ENCODE measurements at places on chromosomes 11 and 22.

DNA sequence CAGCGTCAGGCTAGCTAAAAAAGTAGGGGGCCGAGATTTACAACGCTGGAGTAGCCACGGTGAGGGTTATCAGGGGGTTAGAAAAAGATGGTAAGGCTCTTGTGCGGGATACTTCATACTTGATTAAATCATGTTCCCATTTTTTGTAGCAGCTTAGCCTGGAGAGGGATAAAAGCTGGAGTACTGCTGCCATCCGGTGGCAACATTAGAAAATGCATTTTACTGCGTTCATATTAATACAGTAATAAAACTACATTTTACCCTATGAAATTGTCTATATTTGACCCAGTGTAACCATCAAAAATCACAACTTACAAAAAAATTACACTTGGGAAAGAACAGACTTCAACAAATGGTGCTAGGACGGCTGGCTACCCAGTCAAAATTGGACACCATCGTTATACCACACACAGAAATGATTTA, 17.3 kb downstream of the RPUSD4 start:
- DNase-seq: no peak

- no peak for DNase-seq
Observed at GRCh38 chr11:65108469-65109123, 3.1 kb upstream of the TM7SF2 start.

- no peak for DNase-seq
Observed at GRCh38 chr11:89484896-89485295, 6.3 kb downstream of the NOX4 start.

DNA sequence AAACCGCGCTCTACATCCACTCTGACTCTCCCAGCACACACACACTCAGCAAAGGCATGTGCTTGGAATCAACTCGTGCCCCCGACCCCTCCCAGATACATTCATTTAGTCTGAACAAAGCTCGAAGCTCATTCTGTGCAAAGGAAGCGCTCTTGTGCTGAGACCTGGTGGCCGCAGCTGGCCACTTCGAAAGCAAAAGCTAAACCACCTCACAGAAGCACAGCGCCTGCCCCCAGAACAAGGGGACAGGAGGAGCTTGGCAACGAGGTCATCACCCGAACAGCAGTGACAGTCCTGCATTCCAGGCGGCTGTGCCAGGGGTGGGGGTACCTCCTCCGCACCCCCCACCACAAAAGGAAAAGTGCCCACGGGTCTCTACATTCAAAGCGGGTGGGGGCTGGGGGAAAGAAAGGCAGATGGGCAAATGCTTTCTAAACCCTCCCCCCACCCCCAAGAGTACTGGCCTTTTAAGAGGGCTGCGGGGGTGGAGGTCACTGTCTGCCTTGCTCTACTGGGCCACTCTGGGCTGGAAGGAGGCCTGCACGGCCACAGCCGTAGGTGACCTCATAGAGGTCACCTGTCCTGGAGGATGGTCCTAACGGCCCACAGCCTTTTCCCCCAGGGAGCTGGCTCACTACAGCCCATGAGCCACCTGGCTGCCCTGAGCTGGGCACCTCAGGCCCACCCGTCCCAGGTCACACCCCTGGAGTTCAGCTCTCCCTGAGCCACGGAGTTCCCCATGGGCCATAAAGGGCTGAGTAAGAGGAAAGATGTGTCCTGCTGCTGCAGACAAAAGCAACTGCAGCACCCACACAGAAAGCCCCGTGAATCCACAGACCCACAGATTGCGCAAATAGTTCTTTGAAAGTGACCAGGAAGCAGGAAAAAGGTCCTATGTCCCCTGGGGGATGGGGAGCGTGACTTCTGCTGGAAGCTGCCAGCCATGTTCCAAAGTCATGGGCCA, 21.3 kb downstream of the CBX7 start:
- no peak for DNase-seq

DNA sequence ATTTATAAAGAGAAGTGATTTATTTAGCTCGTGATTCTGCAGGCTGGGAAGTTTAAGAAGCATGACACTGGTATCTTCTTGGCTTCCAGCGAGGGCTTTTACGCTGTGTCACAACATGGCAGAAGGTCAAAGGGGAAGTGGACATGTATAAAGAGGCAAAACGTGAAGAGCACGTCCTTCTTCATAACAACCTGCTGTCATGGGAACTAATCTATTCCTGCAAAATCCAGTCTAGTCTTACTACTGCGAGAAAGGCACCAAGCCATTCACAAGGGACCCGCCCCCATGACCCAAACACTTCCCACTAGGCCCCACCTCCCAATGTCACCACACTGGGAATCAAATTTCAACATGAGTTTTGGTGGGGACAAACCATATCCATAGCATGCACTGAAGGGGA, 58.3 kb downstream of the AMOTL1 start:
- no peak for DNase-seq

GRCh38 chr11:16603245-16603644, 135.2 kb upstream of the C11orf58 start:
- no peak for DNase-seq

DNA sequence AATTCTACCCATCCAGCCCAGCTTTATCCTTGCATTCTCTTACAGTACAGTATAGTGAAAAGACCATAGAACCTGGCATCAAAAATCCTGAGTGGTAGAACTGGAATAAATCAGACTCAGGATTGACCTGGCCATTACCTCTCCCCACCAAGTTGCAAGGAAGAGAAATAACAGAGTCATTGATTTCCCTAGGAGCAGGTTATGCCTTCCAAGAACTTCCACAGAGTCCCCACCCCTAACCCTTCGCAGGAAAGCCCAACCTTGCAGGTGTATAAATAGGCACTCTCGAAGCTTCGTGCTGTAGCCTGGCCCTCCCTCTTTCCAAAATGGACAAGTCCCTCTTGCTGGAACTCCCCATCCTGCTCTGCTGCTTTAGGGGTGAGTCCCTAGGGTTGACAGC, at the start of gene PATE1:
Gene PATE1 (plus strand): TSS at position 301 of the 400 bp plus-strand sequence. CDS start 26 bp downstream, at position 327.
- DNase-seq: no peak

GRCh38 chr22:40432157-40432556, 61.8 kb downstream of the SGSM3 start:
- no peak for DNase-seq

- DNase-seq: no peak
Observed at GRCh38 chr22:35197886-35198285, 59.4 kb upstream of the HMGXB4 start.

GRCh38 chr22:40620464-40621046, 16.0 kb downstream of the MRTFA start:
- DNase-seq: no peak

GRCh38 chr22:41380993-41381328, 781 bp upstream of the TEF start:
- peak; percentile 90 for DNase-seq

DNA sequence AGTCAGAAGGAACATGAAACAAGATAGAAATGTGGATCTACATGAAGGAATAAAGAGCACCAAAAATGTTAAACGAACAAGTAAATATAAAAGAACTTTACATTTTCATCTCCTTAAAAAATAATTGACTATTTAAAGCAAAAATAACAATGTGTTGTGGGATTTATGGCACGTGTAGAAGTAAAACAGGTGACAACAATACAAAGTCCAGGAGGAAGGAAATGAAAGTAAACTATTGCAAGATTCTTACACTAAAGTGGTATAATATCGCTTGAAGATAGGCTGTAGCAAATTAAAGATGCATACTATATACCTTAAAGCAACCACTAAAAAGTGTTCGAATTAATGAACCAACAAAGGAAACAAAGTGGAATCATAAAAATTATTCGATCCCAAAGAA, 5.5 kb downstream of the VPS37C start:
- no peak for DNase-seq

GRCh38 chr11:27317751-27318150, 45.3 kb downstream of the CCDC34 start:
- DNase-seq: no peak

DNA sequence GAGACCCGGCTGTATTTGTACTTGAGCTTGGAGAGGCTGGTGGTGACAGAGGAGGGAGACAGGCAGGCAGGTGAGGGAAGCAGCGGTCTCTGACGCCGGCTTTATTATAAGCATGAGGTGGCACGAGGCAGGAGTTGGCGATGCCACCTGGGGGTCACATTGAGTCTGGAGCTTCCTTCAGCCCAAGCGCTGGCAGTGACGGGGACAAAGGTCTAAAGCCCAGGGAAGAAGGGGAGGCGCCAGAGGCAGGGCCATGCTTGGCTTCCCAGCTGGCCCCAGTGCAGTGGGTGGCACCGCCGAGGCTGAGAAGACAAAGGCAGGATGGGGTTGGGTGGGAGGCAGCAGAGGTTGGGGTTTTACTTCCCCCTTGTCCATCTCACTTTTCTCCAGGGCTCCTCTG, 4.5 kb downstream of the FXYD2 start:
- no peak for DNase-seq

DNA sequence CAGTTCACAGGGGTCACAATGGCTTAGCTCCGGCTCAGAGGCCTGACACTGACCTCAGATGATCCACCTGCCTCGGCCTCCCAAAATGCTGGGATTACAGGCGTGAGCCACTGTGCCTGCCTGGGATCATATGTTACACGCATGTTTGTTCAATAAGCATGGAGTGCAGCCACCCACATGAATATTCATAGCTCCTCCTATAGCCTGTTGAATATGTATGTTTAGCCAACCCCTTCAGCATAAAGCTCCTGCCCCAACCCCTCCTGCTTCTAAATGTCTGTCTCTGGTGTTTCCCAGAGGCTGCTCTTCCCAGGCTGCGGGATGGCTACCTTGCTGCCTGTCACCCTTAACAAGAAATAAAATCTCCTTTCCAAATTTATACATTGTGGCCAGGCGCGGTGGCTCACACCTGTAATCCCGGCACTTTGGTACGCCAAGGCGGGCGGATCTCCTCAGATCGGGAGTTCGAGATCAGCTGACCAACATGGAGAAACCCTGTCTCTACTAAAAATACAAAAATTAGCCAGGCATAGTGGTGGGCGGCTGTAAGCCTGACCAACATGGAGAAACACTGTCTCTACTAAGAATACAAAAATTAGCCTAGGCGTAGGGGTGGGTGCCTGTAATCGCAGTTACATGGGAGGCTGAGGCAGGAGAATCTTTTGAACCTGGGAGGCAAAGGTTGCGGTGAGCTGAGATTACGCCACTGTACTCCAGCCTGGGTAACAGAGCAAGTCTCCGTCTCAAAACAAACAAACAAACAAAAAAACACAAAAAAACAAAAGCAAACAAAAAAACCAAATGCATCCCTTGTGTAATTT, 1.1 kb upstream of the APOBEC3F start:
- DNase-seq: no peak
